NCI-H1105 treated with DMSO at 0.1 percent for 48 hours (cell line): ENCODE measurements at places on chromosomes 6 and 20.

DNA sequence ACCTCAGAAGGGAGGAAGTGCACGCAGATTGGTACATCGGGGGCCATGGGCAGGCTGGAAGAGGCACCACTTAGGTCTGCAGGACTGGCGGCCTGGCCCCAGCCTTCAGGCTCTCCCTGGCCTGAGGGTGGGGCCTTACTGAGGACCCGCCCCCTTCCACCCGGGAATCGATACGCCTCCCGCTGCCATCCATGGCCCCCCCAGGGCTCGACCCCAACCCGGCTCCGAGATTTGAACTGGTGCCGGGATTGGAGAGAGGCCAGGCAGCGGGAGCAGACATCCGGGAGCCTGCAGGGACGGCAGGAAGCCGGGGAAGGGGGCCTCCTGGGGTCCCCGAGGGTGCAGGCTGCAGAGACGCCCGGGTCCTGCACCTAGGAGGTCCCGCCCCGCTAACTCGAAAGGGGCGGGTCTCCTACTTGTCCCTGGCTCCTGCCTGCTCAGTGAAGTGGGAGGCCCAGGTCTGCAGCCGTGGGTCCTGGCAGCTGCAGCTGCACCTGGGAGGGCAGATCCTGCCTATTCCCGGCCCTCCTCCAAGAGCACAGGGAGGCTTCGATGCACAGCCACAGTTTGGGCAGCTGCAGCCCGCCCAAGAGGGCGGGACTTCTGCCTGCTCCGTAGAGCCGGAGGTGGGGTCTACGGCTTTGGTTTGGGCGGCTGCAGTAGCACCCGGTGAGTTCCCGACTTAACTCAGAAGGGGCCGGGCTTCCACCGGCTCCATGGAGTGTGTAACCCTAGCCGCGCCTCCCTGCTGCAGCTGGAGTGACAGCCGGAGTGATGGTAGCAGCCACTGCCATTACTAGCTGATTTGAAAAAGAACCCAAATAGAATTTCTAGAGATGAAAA, 35.2 kb upstream of the TBC1D22B start:
- peak; percentile 99 for DNase-seq

- no peak for DNase-seq
These were observed 4.5 kb downstream of the TCFL5 start for GRCh38 chr20:62856931-62857619.

GRCh38 chr6:99119109-99120031, 171.6 kb upstream of the FBXL4 start:
- peak; percentile 72 for DNase-seq

DNA sequence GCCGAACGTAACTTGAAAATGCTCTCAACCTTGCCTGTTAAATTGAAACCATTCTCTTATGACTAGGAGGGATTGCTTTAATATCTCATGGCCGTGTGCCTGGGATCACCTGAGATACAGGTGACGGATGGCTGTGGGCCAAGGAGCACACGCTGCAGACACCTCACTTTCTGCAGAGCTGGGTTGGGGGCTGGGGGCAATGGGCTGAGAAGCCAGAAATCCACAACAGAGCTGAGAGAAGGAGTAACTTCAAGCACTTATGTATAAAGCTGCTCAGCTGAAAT, 170.9 kb downstream of the DTNBP1 start:
- no peak for DNase-seq

GRCh38 chr6:27547157-27548075, 74.5 kb upstream of the ZNF184 start:
- DNase-seq, result no peak

DNA sequence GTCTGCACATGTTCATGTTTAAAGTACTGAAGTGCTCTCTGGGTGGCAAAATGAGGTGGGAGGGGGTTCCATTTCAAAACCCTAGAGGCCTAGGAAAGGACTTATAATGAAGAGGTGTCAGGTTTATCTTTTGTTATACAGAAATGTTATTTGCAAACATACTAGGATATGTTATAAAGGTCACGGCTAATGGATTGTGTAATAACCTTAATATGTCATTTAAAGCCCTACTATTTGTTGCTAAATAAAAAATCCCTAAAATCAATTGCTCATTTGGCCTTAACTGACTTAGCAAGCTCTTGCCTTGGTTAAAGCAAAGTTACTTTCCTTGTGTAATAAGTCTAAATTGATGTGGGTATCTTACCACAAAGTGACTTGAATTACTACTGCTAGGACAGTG, 8.8 kb downstream of the NKX2-4 start:
- DNase-seq, result no peak

GRCh38 chr6:109081026-109081425, 13.6 kb downstream of the SESN1 start:
- DNase-seq, result no peak

DNA sequence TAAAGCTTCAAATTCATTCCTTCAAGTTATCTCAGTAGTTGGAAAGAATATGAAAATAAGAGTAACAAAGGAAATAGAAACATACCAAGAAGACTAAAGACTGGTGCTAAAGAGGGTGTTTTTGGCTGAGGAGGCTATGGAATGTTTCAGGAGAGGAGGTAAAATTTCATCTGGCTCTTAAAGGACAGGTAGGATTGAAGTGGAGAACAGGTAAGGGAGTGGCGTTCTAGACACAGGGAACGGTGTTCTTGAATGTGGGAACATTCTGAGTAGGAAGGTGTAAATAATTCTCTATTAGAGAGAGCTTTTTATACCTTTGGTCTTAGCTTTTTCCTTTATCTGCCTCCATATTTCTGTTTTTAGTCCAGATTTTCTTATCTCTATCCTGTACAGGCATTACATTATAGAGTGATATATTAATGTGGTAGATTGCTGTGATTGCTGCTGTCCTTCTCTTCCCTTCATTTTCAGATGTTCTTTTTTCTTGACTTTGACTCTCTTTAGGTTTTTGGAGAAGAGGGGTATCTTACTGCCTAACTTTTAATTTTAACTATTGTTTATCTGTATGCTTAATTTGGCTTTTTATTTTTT, 15.4 kb downstream of the QKI start:
- DNase-seq, result no peak

GRCh38 chr6:7216941-7217621, 95.9 kb downstream of the SSR1 start:
- no peak for DNase-seq

GRCh38 chr20:24136659-24137246, 148.2 kb upstream of the GGTLC1 start:
- DNase-seq, result no peak

GRCh38 chr6:118935331-118935668, 341 bp upstream of the MCM9 start:
- DNase-seq, result no peak

DNA sequence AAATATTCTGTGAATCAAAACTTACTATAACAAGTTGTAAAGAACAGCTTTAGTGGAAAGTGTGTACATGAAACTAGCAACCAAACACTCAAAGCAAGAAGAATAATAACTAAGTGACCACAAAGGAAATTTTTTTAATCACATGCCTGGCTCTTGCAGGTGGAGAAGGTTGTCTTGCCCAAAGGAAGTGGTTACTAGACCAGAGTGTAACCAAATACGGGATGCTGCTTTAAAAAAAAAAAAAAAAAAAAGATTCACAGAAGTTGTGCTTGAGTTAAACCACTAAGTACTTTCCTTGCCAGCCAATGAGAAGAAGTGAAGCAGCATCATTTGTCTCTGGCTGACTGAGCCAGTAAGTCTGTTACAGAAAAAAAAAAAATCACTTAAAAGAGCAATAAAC, 19.1 kb upstream of the HLA-DQB1 start:
- no peak for DNase-seq

DNA sequence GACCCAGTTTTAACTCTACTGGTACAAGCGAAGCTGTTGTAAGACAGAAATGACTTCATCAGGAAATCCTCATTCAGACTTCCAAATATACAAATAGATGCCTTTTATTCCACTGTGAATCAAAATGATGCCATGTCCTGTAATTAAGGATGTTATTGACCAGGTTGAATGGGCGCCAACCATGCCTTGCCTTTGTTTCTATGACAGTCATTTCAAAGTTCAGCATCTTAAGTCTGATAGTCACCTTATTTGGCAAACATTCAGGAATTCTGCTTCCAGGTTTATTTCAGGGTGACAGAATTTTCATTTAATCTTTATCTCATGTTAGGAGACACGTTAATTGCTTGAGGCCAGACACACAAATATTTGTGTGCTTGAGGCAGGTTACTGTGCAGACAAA, 592.8 kb upstream of the JAG1 start:
- DNase-seq, result no peak

DNA sequence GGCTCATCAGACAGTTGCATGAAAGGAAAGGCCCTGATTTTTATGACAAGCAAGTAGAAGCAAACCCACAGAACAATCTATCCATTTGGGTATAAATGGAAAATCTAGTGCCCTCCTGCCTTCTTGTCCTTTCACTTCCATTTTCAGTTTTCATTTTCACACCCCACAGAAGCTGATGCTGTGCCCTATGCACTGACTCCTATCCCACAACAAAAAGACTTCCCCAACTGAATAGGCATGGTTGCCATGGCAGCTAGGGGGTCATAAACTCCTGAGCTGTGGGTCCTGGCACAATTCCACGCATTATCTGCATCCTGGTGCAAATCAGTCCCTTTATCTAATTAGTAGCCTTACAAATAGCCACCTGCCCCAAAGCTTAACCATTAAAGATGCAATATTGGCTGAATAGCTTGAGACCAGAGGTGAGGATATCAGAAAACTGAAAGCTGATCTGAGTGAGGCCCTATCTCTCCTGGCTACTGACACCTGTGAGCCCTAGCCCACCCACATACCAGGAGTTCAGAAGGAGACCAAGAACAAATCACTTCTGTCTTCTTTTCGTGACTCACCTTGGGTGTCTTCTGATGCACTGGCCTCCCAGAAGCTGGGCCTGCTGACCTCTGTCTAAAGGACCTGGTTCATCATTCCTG, 34.9 kb upstream of the HEY2 start:
- peak; percentile 70 for DNase-seq

GRCh38 chr20:54494303-54495006, 19.1 kb downstream of the DOK5 start:
- DNase-seq, result no peak

DNA sequence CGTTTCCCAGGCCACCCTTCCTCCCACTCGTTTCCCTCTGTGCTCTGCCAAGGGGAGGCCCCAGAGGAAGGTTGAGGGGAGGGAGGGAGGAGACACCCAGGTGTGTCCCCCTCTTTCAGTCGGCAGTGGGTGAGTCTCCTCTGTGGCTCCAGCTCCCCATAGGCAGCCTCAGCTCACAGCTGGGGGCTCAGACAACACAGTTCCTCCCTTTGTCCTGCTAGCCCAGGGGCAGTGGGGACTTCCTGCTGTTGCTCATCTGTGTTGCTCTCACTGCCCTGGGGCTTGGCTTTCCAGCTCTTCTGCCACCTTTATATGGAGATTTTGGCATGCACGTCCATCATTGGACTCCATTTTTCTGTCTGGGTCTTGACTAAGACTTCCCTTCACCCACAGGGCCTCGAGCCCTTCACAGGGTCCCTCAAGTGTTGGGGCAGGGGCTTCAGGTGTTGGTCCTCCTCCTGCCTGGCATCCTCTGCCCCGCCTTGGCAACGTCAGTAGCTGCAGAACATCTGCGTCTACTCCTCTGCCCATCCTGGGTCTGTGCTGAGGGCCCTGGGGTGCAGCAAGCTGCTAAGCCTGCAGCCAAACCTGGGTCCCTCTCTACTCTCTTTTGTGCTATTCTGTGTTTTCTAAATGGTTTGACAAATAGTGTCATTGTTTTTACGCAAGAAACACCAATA, 190.6 kb upstream of the PMEPA1 start:
- DNase-seq, result no peak

GRCh38 chr20:44734938-44735337, 10.7 kb upstream of the KCNK15 start:
- no peak for DNase-seq

DNA sequence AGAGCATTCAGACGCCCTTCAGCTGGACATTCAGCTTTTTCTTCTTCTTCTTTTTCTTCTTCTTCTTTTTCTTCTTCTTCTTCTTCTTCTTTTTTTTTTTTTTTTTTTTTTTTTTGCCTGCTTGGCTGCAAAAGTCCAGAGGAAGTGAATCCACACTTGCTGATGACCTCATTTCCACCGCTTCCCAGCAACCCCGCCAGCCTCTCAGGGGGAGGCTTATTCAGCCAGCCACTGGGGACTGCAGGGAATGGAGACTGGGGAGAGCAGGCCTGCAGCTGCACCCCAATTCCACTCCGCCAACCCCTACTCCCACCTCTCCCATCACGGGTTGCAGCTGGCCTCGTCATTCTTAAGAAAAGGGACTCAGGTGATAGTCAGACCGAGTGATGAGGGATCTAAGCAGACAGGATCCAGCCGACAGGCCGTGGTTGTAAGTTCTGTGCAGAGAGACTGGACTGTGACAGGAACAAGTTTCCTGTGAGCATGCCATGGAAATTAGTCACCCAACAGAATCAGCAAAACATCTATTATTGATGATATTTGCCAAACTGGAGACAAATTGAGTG, 59.0 kb upstream of the QKI start:
- DNase-seq, result no peak

DNA sequence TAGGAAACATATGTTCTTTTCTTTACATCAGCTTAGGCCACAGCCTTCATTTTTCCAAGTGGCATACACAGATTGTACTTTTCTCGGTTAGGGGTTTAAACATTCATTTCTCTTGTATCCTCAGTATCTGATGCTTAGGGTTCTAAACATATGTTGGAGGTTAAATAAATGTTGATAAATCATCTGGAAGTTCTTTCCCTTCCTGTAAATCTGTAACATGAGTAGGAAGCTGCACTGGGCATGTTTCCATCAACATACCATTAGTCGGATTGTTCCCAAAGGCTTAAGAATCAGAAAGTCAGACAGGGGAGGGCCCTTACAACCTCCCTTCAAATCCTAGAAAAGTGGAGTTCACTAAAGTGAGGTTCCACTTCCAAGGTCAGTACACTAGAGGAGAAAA, 54.8 kb upstream of the BCLAF1 start:
- DNase-seq, result no peak

- DNase-seq, result no peak
These were observed 97.4 kb downstream of the BANF2 start for GRCh38 chr20:17797161-17797560.

DNA sequence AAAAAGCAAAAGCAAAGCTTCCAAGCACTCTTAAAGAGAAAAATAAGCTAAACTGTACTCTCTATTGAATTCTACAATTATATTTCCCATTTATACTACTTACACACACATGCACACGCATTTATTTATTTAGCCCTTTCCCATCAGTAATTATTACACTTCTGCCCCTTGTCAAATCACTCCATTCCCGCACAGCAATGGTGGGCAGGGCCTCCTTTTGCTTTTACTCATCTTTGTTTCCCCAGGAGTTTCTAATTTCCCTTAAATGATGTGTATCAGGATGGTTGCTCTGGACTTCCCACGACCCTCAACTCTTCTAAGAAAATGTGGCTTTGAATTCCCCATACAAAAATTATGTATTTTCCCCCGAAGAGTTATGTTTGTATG, 19.9 kb downstream of the PXT1 start:
- DNase-seq, result no peak

GRCh38 chr6:36345681-36346466, 9.2 kb upstream of the BNIP5 start:
- DNase-seq, result no peak
